ENCODE measurements at places on chromosomes 3 and 15. TPM values are rescaled to one million over a fixed set of nuclear protein-coding genes. Genes with fewer than 3 reads are reported as not detected.

DNA sequence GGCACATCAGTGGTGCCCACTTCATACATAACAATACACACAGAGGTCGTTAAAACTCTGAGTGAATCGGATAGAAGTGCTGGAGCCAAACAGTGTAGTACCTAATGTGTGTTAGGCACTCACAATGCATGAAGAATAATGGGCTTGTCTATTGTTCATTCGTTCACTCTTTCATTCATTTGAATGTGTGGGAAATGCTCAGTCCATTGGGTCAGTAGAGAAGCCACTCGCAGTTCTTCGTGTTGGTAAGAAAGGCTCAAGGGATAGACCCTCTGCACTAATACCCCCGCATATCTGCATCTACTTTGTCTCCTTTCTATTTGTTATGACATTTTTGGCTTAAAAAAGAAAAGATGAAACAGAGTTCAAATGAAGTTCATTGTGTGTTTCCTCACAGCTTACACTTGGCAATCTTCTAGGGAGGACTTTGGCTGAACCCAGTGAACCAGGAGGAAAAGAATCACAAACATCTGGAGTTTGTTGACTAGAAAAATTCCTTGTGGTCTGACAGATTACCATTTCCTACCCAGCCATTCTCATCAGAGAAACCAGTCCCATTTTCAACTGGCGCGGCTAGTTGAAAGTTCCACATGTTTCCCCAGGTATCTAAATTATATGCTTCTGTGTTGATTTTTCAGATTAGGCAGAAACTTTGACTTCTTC, 32.8 kb upstream of the MFSD1 start:
- H3K27ac ChIP-seq = no peak overlapping the region
- DNase-seq = no peak
- H3K4me1 ChIP-seq = peaks cover 18% of the 10 kb centered on the region

The ITIH1 gene
- 14.1 TPM for total RNA-seq

DNA sequence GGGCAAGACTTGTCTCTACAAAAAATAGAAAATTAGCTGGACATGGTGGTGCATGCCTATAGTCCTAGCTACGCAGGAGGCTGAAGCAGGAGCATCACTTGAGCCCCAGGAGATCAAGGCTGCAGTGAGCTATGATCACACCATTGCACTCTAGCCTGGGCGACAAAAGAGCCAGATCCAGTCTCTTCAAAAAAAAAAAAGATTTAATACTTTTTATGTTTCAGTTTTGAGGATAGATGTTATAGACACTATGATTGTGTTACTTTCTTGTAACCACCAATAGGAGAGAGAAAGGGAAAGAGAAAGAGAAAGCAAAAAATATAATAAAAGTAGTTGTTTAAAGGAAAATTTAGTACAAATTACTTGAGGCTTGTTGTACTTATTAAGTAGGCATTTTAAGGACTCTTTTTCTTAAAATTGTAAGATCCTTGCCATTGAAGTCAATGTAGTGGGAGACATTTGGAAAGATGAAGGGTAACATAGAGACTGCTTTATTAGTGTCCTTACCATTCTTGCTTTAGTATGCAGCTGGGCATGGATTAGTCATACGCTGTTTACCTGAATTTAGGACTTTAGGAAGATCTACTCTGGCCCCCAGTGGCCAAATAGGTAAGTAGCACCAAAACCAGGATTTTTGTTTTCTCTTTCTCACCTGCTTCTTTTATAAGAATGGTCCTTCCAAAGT, 35.1 kb upstream of the ZDHHC23 start:
- no peak overlapping the region for H3K27ac ChIP-seq
- H3K4me1 ChIP-seq = no peaks in the 10 kb centered on the region
- H3K36me3 ChIP-seq = no peaks in the 10 kb centered on the region
- no peak for DNase-seq
- no peak overlapping the region for H3K4me3 ChIP-seq
- no peaks in the 10 kb centered on the region for H3K27me3 ChIP-seq

GRCh38 chr3:170054204-170054603, 16.4 kb downstream of the GPR160 start:
- peaks cover 13% of the 10 kb centered on the region for H3K36me3 ChIP-seq
- no peak for DNase-seq
- H3K27me3 ChIP-seq = no peaks in the 10 kb centered on the region
- H3K27ac ChIP-seq = no peak overlapping the region
- peaks cover 50% of the 10 kb centered on the region for H3K4me1 ChIP-seq

DNA sequence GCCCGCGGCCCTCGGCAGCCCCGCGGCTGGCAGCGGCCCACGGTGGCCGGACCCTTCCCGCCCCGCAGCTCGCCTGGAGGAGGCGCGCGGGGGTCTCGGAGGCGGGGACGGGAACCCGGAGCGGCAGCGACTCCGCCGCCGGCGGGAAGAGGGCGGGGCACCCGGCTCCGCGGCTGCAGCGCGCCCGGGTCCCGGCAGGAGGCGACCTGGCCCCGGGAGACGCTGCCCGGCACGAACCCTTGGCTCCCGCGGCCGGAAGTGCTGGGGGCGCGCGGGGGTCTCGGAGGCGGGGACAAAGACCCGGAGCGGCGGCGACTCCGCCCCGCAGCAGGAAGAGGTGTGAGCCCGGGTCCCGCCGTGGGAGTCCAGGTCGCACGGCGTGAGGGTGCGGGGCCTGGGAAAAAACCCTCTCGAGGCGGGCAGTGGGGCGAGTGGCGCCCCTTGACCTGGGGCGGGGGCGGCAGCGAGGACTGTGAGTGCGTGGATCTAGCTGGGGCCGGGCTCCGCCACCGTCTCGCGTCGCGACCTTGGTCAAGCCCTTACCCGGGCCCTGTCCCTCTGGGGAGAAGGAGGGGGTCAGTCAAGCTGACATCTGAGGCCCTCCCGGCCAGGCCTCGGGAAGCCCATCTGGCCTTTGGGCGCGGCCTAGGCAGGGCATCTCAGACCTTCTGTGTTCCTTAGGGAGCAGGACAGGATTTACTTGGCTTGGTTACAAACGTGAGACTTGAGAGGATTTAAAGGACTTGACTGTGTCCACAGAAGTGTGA, at the start of gene CIB2:
CIB2 (minus strand) TSS at position 151 of the 767 bp plus-strand sequence. CDS start 230 bp downstream, outside the sequence.
- peaks cover 30% of the 10 kb centered on the region for H3K4me1 ChIP-seq
- peak; percentile 89 for DNase-seq
- H3K27ac ChIP-seq = peak within 1 kb of the TSS; percentile 93
- no peaks in the 10 kb centered on the region for H3K27me3 ChIP-seq
- H3K36me3 ChIP-seq = peaks cover 2% of the 10 kb centered on the region

DNA sequence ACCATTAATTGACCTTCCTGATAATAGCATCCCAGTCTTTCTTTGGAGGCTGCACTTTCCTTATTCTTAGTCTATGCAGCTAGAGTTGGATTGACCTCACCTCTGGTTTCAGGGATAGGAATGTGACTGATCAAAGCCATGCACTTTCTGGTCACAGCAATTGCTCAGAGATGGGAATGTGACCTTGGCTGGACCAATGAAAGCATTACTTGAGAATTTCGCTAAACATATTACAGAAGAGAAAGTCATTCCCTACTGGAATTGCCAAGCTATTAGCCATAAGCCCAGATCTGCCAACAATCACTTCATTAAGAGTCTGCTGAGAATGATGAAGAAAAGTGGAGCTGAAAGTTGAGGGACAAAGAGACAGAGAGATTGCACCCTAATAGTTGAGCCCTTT, 32.7 kb downstream of the RTP1 start:
- peaks cover 20% of the 10 kb centered on the region for H3K27me3 ChIP-seq
- no peaks in the 10 kb centered on the region for H3K36me3 ChIP-seq
- H3K4me3 ChIP-seq = no peak overlapping the region
- H3K27ac ChIP-seq = no peak overlapping the region
- DNase-seq = no peak

GRCh38 chr3:133040696-133041523, 2.7 kb downstream of the TMEM108 start:
- no peak overlapping the region for H3K27ac ChIP-seq
- H3K4me1 ChIP-seq = peaks cover 6% of the 10 kb centered on the region
- H3K4me3 ChIP-seq = no peak overlapping the region
- peaks cover 36% of the 10 kb centered on the region for H3K27me3 ChIP-seq
